ENCODE measurements at places on chromosomes 5 and 9. TPM values are rescaled to one million over a fixed set of nuclear protein-coding genes. Genes with fewer than 3 reads are reported as not detected.

CLIC3 gene
- 2.4 TPM for total RNA-seq

MCIDAS gene
- total RNA-seq: not detected

ZNF454 gene
- total RNA-seq: 0.85 TPM

PCDHB2 gene
- total RNA-seq: 6.8 TPM

PCDHB11 gene
- 0.81 TPM for total RNA-seq

PFN3 gene
- not detected for total RNA-seq

GRXCR2 gene
- not detected for total RNA-seq

COL15A1 gene
- total RNA-seq: 29.7 TPM

SPATA31A7 gene
- not detected for total RNA-seq

BARHL1 gene
- not detected for total RNA-seq

ANKRD31 gene
- total RNA-seq: 0.32 TPM

CDC25C gene
- 0.65 TPM for total RNA-seq

SYK gene
- total RNA-seq: not detected

LRRC19 gene
- total RNA-seq: not detected

CCL27 gene
- total RNA-seq: not detected
